ENCODE measurements at places on chromosomes 13 and 19.

GRCh38 chr13:29857085-29857484 lies 6.7 kb upstream of the UBL3 start:
- no peak for DNase-seq

DNA sequence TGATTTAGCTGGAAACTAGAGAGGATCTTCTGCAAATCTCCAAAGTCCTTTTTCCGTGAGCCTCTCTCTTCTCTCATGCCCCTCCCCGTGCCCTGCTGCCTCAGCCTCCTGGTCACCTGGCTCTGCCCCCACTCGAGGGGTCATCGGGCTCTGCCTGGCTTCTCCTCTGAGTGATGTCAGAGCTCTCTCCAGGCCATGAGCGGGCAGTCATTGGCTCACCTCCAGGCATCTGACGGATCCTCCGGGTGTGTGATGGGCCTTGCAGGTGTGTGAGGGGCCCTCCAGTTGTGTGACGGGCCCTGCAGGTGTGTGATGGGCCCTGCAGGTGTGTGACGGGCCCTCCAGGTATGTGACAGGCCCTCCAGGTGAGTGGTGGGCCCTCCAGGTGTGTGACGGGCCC lies 10.3 kb upstream of the GAS6 start:
- DNase-seq = no peak

GRCh38 chr13:48281556-48281955 lies 22.0 kb upstream of the RB1 start:
- DNase-seq = no peak

GRCh38 chr19:36030264-36031148 lies 2.2 kb downstream of the CLIP3 start:
- no peak for DNase-seq

Measured in GF-D8 (cell line).